Myometrial cell (primary cell): ENCODE measurements at places on chromosomes 3 and 15. TPM values are rescaled to one million over a fixed set of nuclear protein-coding genes. Genes with fewer than 3 reads are reported as not detected.

The SUSD5 gene
- total RNA-seq, result 0.35 and 0.58 TPM in 2 replicates

The LRRC31 gene
- total RNA-seq, result not detected in 2 replicates

The ABHD5 gene
- total RNA-seq, result 22.3 and 23.1 TPM in 2 replicates

The PYGO1 gene
- 2.0 and 3.9 TPM in 2 replicates for total RNA-seq
